ENCODE measurements at places on chromosomes 16 and 17.

DNA sequence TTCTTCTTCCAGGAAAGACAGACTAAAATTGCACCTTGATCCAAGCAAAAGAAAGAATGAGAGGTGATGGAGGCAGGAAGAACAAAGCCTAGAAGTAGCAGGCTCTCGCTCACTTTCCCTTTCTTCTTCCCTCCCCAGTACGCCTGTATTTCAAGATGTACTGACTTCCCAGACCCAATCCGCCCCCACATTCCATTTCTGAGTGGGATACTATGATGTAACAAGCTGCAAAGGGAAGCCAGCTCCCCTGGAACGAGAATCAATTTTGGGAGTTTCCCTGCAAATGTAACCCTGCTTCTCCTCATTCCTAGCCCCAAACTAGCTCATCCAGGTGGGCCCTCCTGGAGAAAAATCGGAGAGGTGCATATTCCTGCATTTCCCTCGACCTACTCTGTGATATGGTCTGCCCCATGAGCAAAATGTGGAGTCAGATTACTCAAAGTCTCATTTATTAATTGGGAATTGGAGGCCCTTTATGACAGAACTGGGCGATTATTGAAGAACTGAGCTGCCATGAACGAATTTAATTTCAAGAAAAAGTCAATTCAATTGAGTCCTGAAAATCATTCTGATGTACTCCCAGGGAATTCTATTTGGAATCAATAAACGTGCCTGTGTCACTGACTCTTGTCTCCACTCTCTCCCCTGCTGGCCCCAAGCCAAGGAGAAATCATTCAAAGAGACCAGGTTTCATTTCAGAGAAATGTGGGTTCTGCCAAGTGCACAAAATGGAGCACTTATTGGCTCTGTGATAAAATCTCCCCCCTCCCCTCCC lies 398.9 kb downstream of the SHISA9 start:
- no peak for DNase-seq

GRCh38 chr17:80624864-80625263 lies 80.2 kb downstream of the RPTOR start:
- DNase-seq, result no peak

GRCh38 chr16:68434624-68435210 lies 13.6 kb downstream of the SMPD3 start:
- no peak for DNase-seq

- DNase-seq, result no peak
These were observed 36.2 kb downstream of the CDRT4 start for GRCh38 chr17:15431196-15431595.

DNA sequence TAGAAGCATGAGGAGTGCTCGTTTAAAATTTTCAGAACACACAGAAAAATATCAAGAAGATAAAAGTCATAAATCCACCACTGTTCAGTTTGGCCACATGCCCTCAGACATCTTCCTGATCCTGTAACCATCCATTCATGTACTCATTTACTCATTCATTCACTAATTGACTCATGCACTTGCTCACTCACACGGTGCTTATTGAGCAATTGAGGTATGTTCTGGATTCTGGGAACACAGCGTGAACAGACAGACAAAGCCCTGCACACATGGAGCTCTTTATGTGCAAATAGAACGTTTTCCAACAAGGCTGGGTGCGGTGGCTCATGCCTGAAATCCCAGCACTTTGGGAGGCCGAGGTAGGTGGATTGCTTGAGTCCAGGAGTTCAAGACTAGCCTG lies 10.2 kb upstream of the NATD1 start:
- no peak for DNase-seq

- no peak for DNase-seq
These were observed 19.1 kb downstream of the NGFR start for GRCh38 chr17:49514071-49514721.

- no peak for DNase-seq
These were observed 21.8 kb downstream of the CDH8 start for GRCh38 chr16:62014319-62014923.

DNA sequence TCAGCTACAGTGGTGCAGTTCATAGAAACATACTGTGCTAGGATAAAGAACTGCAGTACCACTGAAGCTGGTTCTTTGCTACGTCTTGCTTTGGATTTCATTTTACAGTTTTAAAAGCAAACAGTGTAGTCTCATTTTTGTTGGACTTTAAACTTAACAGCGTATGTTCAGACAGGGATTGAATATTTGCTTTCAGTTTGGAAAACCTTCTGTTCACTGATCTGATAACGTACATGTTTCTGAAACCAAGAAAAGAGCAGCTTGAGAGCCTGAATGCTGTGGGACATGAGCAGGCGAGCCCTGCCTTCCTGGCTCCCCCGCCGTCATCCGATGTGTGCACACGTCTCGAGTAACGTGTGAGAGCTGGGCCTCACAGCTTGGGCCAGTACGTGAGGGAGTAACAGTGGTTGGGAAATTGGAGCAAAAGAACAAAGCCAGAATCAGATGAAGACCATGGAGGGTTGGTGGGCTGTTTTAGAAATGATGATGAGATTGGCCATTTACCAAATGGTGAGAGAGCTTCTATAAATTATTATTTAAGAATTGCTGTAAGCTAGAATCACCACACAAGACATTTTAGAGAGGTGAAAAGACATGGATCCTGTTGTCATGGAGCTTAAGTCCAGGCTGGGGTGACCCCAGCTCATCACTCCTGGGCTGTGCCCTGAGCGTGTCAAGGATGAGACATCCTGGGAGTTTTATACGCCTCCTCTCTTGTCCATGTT lies 20.8 kb upstream of the CLEC18C start:
- no peak for DNase-seq

GRCh38 chr17:7716901-7717755 lies at the start of gene DNAH2:
Gene DNAH2, plus strand, starts transcription at chr17:7717744. Its CDS starts 1,991 bp downstream, at chr17:7719735.
- DNase-seq, result no peak

- DNase-seq, result no peak
These were observed 797 bp downstream of the PRCD start for GRCh38 chr17:76540381-76541300.

GRCh38 chr17:9982159-9982558 lies 77.1 kb upstream of the RCVRN start:
- DNase-seq, result no peak

DNA sequence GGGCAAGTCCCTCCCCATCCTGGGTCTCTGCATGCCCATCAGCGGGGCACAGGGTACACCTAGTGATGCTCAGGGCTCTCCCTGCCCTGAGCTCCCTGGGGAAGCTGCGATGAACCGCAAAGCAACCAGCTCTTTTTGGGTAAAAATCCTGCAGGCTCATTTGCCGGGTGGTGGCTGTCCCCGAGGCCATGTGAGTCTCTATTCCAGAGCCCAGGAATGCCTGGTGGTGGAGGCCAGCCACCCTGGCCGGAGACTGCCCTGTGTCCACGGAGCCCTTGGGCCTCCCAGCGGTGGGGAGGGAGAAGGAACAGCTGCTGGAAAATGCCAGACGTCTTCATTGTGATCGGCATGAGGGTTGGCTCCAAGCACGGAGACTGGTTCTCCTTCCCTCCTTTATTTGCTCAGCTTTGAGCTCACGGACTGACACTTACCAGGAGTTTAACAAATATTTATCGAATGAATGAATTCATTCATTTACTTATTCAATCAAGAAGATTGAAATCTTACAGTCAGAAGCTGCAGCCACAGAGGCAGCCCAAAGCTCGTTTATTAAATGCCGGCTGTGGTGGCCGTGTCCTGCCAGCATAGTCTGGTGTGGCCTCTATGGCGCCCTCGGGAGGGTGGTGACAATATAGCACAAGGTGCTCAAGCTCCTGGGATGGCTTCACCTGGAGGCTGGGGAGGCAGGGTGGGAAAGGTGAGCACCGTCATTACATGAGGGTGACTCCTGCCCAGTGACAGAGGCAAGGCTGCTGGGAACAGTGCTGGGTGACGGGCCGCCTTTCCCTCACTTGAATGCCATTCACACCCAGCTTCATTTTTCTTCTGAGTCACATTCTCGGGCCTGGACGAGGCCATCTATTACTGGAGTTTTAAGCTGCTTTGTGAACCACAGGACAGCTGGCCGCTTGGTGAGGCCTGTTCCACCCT lies 31.1 kb upstream of the JPH3 start:
- no peak for DNase-seq

DNA sequence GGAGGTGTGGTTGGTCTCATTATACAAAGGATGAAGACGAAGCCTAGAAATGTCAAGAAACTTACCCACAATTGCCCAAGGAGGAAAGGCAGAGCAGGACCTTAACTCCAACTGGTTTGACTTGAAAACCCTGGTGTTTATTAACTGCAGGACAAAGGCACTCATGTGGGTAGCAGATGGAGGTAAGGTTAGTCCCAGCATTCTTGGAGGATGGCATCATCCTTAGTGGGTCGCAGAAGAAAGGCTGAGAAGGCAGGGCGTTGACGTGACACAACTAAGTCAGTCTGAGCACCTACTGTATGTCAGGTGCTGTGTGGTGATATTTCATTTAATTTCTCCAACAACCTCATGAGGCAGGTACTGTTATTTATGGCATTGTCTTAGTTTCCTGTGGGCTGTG lies 101.3 kb downstream of the HAPSTR1 start:
- no peak for DNase-seq
